NCI-H1436 treated with DMSO at 0.1 percent for 48 hours (cell line): ENCODE measurements at places on chromosomes 13 and 19.

GRCh38 chr19:46076031-46076880, 35.5 kb upstream of the IGFL4 start:
- no peak for DNase-seq

- DNase-seq, result no peak
These were observed 12.5 kb downstream of the PBX4 start for GRCh38 chr19:19606021-19606420.

DNA sequence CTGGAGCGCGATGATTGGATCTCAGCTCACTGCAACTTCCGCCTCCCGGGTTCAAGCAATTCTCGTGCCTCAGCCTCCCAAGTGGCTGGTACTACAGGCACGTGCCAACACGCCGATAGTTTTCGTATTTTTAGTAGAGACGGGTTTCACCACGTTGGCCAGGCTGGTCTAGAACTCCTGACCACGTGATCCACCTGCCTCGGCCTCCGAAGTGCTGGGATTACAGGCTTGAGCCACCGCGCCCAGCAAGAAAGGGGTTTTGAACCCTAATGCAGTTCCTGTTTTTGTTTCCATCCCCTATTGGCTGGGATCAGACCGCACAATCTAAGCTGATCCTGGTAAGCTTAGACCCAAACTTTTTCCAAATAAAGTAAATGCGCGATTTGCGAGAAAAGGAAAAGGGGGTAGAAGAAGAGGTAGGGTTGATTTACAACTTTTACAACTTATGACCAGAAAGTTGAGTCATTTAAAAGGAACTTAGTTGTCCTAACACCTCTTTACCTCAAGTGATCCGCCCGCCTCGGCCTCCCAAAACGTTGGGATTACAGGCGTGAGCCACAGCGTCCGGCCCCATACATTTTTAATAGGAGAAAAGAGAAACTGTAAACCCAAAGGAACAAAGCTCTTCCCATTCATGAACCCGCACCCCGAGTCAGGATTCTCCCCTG, 764 bp downstream of the ZNF626 start:
- DNase-seq, result no peak

- DNase-seq, result no peak
These were observed 65.1 kb downstream of the KCNRG start for GRCh38 chr13:50080203-50080910.

DNA sequence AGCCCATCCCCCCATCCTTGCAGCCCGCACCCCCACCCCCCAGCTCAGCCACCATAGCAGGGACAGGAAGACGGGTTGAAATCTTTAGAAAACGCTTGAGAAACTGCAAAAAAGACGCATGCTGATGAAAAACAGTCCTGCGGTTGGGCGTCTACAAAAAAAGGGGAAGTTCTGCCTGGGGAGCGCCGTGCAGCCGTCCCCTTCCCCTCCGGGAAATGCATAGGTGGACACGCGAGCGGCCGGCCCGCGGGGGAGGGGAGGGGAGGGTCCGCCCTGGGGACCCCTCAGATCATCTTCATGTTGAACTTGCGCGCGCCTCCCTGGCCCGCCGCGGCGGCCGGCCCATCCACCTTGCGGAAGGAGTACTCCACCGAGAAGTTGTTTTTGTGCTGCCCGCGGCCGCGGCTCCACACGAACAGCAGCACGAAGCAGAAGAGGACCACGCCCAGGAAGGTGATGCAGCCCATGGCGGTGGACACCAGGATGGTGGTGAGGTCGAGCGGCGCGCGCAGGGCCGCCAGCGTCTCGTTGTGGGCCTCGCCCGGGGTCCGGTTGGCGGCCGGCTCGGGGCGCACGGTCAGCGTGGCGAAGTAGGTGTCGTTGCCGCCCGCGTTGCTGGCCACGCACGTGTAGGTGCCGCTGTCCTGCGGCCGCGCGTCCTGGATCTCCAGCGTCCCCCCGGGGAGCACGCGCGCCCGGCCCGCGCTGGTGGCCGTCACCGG, 7.9 kb upstream of the PEAK3 start:
- DNase-seq, result no peak

- no peak for DNase-seq
These were observed 453.0 kb downstream of the SLITRK5 start for GRCh38 chr13:88124142-88124541.

- DNase-seq, result no peak
These were observed 48.4 kb downstream of the CAB39L start for GRCh38 chr13:49395451-49395865.

DNA sequence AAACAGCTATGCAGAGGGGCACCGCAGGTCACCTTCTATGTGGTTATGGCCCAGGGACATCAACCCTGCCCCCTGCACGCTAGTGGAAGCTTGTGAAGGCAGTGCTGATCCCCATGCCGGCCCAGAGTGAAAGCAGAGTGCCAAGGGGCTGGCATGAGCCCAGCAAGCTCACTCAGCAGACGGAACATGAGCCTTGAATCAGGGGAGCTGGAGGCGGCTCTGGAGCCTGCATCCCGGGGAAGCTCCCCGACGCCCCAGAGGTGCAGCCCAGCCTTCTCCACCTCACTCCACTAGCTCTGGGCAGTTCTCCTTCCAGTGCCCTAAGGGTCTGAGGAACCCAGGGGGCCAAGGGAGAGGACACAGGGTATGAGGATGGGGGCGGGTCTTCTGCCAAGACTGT, 19.0 kb upstream of the ISYNA1 start:
- DNase-seq, result no peak

GRCh38 chr19:51716925-51717324, 6.9 kb downstream of the HAS1 start:
- DNase-seq, result no peak

- no peak for DNase-seq
These were observed 12.1 kb upstream of the CEACAM8 start for GRCh38 chr19:42606660-42607351.

DNA sequence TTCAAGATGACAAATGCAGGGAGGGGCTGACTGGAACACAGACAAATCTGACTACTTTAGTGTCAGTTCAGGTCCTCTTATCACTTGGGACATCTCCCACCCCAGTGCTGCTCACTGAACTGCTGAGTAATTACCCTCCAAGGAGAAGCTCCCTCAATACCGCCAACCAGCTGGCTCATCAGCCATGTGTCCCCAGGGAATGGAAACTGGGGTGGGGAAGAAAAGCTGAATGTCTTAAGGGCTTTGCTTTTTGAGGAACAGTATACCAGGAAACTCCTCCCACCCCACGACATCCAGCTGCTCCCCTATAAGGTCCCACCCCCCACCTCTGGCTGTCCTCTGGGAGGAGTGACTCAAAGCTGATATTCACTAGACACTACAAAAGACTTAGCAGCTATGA, 2.0 kb downstream of the ZNF823 start:
- DNase-seq, result no peak

- no peak for DNase-seq
These were observed 1385.8 kb downstream of the PCDH9 start for GRCh38 chr13:65844266-65844841.

DNA sequence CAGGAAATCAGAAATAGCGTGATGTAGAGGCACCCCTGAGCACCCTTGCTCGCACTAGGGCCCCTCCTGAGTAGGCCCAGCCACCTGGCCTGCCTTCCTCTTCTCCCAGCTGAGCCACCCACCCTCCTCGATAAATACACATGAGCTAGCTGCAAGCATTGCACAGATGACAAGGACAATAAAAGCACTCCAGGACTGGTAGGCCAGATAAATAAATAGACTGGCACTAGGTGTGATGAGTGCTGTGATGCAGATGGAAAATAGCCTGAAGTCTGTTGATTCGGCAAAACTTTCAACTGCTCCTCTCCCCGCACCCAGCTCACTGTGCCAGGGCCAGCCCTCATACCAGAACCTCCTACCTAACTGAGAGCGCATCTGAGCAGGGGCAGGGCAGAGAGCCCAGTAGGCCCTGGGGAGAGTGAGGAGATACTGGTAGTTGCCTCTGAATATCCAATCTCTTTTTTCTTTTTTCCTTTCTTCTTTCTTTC, 54.5 kb upstream of the GPI start:
- no peak for DNase-seq

- DNase-seq, result no peak
These were observed 2.8 kb downstream of the ADGRL1 start for GRCh38 chr19:14203177-14203576.

GRCh38 chr13:72643311-72643989, 84.0 kb downstream of the MZT1 start:
- DNase-seq, result no peak

GRCh38 chr13:96229356-96229755, 139.4 kb downstream of the HS6ST3 start:
- DNase-seq, result no peak

GRCh38 chr19:18251587-18252369, 22.5 kb downstream of the IQCN start:
- DNase-seq, result peak; percentile 30

GRCh38 chr19:1566392-1567115, 1.6 kb downstream of the MEX3D start:
- DNase-seq, result no peak

GRCh38 chr19:33464010-33464732, 57.4 kb downstream of the PEPD start:
- DNase-seq, result no peak

GRCh38 chr19:14056069-14056666, 5.7 kb downstream of the PALM3 start:
- no peak for DNase-seq

DNA sequence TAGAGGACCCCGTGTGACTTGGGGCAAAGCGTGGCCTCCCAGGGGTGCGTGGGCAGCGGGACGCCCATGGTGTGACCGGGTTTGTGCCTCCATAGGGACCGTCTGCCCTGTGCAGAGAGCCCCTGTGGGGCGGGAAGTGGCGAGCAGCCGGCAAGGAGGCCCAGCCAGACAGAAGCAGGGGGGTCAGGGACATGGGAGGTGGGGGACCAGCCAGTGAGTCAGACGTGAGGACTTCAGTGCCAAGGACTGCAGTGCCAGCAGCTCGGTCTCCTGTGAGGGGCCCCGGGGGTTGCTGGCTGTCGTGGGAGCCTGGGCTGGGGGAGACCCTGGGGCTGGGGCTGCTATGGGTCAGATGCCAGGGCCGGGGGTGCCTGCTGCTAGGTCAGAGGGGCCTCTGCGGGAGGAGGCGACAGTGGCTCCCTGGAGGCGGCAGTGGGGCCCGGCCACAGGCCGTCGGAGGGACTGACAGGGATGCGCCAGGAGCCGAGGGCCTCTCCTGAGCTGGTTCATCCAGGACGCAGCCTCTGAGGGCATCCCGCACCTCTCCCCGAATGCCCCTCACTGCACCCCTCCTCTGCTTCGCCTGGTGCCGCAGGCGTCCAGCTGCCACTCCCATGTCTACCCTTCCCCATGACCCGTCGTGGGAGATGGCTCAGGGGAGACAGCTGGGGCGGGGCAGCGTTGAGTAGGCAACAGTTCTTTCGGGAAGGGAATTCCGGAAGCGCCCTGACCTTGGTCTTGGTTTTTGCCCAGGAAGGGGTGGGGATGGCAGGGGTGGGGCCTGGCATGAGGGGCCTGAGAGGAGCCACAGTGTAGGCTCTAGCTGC, 80.0 kb downstream of the KDM4B start:
- DNase-seq, result no peak

DNA sequence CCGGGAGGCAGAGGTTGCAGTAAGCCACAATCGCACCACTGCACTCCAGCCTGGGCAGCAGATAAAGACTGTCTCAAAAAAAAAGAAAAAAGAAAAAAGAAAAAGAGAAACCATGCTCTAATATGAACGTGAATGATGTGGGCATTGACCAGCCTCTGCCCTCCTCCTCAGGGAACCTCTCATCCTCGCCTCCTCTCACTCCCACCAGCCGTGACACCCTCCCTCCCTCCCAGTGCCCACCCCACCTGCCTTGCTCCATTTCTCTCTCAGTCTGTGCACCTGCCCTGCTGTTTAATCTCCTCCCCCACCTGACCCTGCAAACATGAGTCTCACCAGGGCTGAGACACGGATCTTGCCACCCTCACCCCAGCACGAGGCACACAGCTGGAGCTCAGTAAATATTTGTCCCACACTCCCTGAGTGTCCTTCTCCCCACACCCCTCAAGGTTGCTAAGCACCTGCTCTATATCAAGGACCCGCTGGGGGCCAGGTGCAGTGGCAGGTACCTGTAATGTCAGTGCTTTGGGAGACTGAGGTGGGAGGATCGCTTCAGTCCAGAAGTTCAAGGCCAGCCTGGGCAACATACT, 7.5 kb upstream of the BCAT2 start:
- DNase-seq, result no peak

GRCh38 chr13:44578067-44578400, 1.9 kb upstream of the TSC22D1 start:
- DNase-seq, result no peak

DNA sequence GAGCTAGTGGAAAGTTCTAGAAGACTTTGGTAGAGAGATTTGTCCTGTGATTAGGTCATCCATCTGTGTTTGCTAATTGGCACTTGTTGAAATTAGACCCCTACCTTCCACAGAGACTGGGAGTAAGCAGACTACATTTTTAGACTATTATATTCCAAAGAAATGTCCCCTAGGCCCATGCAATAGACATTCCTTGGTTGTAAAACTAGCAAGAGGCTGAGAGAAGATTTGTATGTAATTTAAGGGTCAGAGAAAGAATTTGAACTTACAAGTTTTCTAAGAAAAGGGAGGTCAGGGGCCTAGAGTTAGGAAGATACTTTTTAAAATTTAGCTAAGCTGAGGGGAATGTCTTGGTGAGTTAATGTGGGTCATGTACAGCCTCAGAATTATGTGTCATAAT, 470.7 kb upstream of the SLITRK1 start:
- DNase-seq, result no peak

GRCh38 chr13:110410936-110411687, 104.0 kb downstream of the COL4A2 start:
- DNase-seq, result no peak

- DNase-seq, result no peak
These were observed 79.1 kb upstream of the PCDH17 start for GRCh38 chr13:57552437-57552836.
